DMS 273 treated with DMSO at 0.1 percent for 48 hours (cell line): ENCODE measurements at places on chromosomes 11 and 22.

- DNase-seq, result no peak
Observed at GRCh38 chr11:10032935-10033334, 261.1 kb downstream of the SBF2 start.

DNA sequence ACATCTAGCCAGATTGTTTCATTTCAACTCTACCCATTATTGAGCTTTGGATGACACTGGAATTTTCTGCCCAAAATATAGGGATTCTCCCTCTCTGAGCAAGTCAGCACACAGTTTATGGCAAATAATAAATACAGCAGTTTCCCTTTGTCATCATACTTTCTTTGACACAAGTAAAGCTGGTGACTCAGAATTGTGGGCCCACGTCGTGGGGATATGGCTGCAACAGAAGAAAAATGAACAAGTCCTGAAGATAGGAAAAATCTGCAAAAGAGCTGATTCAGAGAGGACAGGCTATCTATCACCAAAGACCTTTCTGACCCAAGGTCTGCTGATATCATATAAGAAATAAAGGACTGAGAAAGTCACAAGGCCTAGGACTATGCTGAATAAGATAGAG, 236.3 kb upstream of the ZC3H12C start:
- DNase-seq, result no peak

GRCh38 chr11:34791780-34792542, 124.2 kb downstream of the APIP start:
- DNase-seq, result no peak

DNA sequence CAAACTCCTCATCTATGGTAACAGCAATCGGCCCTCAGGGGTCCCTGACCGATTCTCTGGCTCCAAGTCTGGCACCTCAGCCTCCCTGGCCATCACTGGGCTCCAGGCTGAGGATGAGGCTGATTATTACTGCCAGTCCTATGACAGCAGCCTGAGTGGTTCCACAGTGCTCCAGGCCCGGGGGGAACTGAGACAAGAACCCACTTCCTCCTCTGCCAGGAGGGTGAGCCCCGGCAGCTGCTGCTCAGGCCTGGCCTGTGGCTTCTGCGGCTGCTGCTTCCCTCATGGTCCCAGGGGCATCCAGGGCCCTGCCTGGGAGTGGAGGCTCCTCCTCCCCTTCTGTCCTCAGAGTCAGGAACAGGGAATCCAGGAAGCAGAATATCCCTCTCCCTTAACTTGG, 98.4 kb downstream of the ZNF280B start:
- peak; percentile 19 for DNase-seq

DNA sequence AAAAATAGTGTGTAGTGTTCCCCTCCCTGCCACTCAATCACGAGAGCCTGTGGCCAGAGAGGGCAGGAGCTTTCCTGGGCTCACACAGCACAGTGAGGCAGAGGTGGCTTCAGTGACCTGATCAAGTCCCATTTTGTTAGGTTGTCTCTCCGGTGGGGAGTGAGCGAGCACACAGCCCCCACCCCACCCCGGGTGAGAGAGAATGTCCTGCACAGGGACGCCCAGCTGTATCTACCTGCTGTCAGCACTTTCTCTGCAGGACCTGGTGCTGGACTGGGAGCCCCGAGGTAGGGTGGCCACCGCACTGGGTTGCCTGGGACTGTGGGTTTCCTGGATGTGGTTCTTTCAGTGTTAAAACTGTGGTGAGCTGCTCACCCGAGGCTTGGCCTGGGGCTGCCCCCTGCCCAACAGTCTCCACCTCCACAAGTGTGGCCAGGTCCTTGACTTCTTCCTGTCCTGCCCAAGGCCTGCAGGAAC, 6.1 kb downstream of the CAPN5 start:
- no peak for DNase-seq

DNA sequence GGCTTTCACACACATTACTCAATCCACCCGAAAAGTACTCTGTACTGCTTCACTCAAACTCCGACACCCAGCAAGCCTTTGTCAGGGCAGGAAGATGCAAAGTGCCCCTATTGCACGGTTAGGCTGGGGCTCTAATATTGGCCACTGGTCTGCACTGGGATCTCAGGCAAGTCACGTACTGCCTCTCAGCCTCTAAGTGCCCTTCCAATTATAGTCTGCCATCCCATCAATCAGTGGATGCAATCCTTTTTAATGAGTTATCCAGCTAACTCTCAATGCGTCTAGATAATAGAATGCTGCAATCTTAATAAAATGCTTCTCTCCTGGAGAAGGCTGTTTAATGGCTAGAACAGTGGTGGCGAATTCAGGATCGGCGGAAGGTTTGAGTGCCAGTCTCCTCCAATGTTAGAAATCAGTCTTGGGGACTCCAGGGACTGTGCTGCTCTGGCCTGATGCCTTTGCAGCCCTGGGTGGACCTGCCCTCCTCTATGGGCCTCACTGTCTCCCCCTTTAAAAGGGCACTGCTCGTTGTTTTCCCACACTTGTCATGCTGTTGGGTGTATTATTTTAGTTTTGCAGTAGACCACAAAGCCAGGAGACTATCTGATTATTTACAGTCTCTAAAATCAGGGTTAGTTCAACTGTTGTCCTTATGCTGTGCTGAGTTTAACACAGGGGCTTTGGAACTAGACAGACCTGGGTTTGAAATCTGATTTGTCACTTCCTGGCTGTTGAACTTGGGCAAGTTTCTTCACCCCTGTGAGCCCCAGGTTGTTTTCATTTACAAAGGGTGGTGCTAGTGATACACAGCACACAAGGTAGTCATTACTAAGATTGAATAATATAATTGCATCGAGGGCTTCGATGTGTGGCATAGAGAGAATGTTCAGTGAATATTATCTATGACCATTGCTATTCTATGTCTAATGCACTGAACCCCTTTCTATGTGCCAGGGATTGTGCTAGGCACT, 36.7 kb downstream of the CLMP start:
- DNase-seq, result no peak

DNA sequence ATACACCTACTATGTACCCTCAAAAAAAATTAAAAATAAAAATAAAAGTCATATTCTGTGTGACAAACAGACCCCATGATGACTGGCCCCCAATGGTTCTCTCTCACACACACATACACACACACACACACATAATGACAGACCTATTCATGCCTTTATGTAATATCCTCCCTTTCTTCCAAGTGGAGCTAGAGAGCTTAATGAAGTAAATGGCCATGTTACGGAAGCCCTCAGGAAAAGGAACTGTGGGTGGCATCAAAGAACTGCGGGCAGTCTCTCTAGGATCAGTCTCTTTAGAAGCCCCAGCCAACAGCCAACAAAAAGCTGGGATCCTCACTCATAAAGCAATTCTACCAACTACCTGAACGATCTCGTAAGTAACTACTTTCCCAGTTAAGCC, 125.5 kb downstream of the SIK3 start:
- no peak for DNase-seq

DNA sequence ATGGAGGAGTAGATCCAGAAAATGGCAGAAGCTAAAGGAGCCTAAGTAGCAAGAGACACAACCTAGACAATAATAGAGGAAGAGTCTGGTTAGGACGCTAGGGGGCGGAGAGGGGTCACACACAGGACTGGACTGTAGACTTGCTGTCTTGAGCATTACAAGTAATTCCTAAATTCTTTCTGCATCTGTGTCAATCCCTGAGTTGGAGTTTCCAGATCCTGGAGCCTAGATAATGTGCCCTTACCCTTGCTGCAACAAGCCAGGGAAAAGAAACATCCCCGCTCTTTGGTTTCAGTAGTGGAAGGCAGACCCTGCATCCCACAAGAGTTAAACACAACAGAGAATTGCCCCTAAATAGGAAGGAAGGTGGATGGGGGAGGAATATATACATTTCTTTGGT, 14.9 kb upstream of the CCDC73 start:
- DNase-seq, result peak; percentile 29

GRCh38 chr11:119990309-119991021, 147.4 kb downstream of the TRIM29 start:
- DNase-seq, result no peak
